ENCODE measurements at places on chromosomes 2 and 18.

GRCh38 chr2:9021563-9022211, 18.2 kb upstream of the MBOAT2 start:
- no peak for DNase-seq

DNA sequence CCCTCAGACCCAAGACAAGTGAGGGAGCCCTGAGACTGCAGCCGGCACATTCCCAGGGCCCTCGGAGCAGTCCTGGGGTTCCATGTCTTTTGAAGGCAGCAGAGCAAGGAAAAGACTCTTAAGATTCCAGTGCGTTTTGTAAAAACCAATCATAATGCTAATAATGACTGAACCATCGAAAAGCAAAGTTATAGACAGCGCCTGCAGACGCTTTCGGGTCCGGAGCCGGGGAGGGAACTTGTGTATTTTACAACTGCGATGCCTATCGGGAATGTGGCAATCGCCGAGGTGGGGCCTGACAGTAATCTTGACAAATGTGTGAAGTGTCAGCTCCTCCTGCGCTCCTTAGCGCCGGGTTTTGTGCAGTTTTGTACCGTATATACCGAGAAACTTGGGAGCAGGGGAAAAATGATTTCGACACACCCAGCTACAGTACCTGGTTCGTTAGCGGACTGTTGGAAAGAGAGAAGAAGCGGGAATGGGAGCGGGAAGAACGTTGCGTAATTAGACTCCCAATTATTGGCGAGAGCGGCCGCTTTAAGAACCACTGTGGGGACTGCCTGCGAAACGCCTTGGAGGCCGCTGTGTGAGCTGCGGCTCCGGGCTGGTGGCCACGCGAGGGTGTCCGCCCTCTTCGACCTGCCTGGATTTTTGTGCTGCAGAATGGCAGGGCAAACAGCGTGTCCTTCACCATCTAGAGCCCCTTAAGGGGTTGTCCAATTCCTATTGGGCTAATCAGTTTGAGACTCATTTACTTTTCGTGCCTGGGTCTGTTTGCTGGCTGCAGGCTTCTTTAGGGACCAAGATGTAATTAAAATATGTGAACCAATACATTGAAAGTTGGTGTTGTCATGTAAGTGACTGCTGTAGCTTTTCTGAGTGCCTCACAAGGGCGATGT, 2.4 kb downstream of the EPAS1 start:
- DNase-seq, result peak; percentile 80

DNA sequence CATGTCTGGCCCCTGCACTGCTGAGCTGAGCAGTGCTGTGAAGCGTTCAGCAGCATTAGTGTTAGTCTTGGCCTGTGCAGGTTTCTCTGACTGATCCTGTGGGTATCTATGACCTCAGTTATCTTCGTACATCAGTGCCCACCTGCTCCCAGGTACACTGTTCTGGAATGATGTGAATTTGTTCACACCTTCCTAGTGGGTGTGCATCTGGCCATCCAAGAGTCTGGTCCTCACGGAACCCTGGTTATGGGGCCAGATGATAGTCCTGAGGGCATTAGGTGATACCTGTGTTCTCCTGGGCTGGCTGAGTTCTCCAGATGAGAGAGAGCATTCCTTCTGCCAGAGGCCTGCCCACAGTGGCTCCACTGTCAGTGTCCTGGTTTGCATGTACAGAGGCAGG, 57.2 kb downstream of the INPP4A start:
- DNase-seq, result no peak

DNA sequence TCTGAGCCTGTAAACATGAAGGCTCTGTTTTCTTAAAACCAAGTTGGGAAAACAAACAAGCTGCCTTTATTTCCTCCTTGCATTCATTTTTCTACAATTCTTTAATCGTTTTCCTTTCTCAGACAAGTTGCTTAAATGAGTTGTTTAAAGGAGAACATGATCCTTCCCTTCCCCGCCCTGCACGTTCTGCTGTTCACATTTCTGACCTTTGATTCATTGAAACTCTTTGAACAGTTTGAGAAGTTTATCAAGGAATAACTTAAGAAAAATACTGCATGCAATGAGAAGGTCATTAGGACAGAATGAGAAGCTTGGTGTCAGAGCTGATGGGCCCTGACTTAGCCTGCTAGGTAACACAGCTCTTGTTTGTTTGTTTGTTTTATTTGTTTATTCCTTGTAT, 181.6 kb downstream of the PARD3B start:
- DNase-seq, result no peak

GRCh38 chr18:35756506-35757117, 175.1 kb downstream of the GALNT1 start:
- peak; percentile 61 for DNase-seq

DNA sequence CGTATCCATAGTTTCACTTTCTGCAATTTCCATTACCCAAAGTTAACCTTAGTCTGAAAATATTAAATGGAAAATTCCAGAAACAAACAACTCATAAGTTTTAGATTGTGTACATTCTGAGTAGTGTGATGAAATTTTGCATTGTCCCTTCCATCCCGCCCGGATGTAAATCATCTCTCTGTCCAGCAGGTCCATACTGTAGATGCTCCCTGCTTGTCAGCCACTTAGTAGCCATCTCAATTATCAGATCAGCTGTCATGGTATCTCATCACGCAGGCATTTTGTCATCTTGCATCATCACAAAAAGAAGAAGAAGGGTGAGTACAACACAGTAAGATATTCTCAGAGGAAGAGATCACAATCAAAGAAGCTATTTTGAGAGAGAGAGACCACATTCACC, 185.0 kb upstream of the STK17B start:
- peak; percentile 21 for DNase-seq

GRCh38 chr2:8332646-8333045, 349.2 kb upstream of the ID2 start:
- DNase-seq, result no peak

- no peak for DNase-seq
Observed at GRCh38 chr2:179513181-179513580, 248.5 kb upstream of the SESTD1 start.

DNA sequence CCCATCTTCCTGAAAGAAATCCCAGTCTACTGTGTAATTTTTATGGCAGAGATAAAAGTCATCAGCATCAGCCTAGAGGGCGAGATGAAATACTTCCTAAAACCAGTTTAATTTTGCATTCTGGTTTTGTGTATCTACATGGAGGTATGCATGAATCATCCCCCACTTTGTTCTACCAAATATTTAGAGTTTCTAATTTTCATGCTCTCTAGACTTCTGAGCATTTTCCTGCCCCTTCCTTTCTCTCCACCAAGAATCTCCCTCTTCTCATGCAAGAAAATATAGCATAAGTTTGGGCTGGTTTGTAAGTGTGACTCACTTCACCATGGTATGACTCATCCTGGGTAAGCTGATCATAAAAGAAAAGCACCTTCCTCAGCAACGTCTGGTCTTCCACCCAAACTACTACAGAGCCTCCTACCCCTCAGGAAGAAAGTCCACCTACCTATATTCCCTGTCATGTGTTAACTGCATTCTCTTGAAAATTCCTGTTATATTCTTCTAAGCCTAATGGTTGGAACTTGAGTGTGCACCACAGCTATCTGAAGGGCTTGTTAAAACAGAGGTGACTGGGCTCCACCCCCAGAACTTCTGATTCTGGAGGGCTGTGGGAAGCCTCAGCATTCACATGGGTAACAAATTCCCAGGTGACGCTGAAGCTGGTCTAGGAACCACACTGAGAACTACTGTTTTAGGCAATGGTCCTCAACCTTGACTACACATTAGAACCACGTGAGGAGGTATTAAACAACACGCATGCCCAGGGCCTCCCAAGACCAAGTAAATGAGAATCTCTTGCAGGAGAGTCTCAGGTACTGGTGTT, 37.4 kb upstream of the RAPGEF4 start:
- peak; percentile 88 for DNase-seq

- DNase-seq, result peak; percentile 68
Observed at GRCh38 chr18:3454365-3455089, 4.6 kb downstream of the TGIF1 start.

- no peak for DNase-seq
Observed at GRCh38 chr2:46568212-46569009, 89.0 kb downstream of the TMEM247 start.

DNA sequence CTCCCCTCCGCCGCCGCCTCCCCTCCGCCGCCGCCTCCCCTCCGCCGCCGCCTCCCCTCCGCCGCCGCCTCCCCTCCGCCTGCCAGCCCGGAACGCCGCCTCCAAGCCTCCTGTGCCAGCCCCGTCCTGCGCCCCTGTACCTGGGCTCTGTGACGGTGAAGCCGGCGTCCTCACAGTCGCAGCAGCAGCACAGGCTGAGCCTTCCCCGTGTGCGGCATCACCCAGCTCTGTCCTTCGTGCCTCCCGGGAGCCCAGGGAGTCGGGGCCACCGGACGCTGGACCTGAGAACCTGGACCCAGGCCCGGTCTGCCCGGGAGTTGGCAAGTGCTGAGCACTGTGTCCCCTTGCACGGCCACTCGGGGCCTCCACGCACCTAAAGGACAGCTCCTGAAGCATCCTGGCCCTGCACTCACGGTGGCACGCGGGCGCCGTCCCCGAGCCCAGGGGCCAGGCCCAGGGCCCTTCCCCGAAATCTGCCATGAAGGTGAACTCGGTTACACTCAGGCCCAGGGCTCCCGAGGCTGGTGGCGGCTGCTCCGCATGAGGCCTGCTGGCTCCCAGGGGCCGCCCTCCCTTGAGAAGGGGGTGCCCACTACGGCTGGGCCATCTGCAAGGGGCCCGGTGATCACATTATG, 32.9 kb downstream of the RTP5 start:
- no peak for DNase-seq

DNA sequence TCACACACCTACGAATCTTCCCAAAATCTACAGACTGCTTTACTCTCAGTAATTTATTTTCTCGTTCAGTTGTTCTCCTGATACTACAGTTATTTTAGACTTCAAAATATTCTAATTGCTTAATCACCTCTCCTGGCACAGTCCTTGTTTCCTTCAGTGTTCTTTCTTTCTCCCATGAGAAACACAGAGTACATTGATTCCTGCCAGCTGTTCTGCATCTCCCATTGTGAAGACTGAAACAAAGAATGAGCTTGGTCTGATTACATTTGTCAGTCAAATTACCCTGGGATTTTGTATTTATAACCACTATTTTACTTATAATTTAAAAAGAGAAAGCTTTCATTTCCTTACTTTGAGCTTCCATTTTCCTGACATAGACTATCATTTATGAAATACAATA, 63.9 kb upstream of the TANK start:
- DNase-seq, result no peak

GRCh38 chr2:188176620-188177019, 115.1 kb upstream of the GULP1 start:
- DNase-seq, result no peak

GRCh38 chr2:58757971-58758370, 516.8 kb upstream of the FANCL start:
- DNase-seq, result no peak

- no peak for DNase-seq
Observed at GRCh38 chr2:239829326-239829725, 195.8 kb downstream of the NDUFA10 start.

All from NB4 (cell line).